Activated naive CD8-positive, alpha-beta T cell treated with anti-CD3 and anti-CD28 coated beads for 36 hours (primary cell): ENCODE measurements at places on chromosomes 6 and 20. TPM values are rescaled to one million over a fixed set of nuclear protein-coding genes. Genes with fewer than 3 reads are reported as not detected.

GRCh38 chr6:13156381-13156780, 172.0 kb downstream of the TBC1D7 start:
- no peak for DNase-seq

DNA sequence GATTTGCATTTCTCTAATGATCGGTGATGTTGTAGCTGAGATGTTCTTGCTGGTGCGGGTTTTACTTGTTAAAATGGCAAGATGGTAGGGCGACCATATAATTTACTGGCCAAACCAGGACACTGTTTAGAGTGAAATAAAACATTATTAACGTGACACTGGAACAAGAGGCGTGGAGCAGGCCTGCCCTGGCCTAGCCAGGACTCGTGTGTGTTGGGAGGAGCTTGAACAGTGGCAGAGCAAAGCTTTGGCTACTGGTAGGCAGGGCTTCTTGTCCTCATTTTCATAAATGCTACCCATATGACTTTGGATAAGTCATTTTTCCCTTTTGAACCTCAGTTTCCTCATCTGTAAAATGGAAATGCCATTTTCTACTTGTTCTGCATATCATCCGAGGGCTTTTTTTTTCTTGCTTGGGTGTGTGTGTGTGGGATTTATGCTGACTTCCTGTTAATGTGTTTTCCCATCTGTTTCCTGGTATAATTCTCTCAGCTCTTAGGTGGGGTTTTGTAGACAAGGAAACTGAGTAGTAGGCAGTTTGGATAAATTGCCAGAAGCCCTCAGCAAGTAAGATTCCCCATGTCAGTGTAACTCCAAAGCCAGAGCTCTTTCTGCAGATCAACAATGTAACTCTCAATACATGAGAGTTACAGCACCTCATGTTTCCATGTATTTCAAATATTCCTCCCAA, 81.7 kb downstream of the TOX2 start:
- no peak for DNase-seq

ULBP2 gene
- 0.62 TPM for total RNA-seq

DNA sequence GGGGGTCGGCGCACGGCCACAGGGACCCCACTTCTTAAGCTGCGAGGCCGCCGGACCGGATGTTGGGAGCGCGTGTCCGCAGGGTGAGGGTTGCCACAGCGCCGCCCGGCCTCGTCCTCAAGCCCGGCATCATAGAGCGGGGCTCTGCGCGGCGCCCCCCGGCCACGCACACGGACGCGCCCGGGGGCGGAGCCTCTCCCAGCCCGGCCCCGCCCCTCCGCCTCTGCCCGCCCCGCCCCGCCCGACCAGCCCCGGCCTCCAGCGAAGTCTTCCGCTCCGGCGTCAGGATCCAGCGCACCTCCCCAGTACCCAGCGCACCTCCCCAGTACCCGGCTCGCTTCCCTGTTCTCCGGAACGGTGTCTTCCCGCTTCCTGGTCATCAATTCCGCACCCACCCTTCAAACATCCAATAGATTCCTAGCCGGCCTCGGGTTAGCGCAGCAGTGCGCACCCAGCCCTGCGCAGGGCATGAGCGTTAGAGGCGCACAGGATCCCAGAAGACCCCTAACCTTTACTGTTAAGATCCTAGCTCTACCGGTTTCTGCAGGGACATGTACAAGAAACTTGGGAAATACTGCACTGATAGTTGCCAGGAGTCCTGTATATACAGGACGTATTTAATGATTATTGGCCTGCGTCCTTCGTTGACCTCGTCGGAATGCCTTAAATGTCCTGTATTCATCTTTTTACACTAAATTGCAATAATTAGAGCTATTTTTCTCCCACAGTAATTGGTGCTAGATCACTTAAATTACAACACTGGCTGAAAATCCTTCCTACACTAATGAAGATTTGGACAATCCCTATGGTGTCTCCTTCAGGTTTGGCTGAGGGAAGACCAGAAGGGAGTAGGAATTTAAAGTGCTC, 535 bp upstream of the DNAAF9 start:
- DNase-seq, result peak; percentile 66

GRCh38 chr6:83615025-83615999, 93.6 kb downstream of the SNAP91 start:
- no peak for DNase-seq

GRCh38 chr20:41616228-41616627, 1.9 kb downstream of the CHD6 start:
- DNase-seq, result no peak

KCNG1 gene
- 1.0 TPM for total RNA-seq

DNA sequence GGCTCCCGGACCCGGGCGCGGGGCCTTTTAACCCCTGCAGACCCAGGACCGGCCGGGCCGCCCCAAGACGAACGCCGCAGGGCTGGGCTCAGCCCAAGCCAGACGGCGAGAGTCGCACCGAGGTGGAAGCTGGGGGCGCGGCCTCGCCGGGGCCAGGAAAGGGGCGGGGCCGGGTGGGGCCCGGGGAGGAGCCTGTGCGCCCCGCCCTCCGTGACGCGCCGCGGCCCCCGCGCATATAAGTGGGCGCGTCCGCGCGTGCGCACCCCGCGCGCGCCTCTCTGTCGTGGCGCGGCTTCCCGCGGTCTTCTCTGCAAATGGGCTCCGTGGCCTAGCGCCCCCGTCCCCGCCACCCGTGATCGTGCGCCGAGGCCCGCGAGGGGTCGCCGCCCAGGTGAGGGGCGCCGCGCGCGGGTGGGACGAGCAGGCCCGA, at the start of gene PPDPF:
TSS of gene PPDPF (plus strand) at position 262 of the 430 bp plus-strand sequence. CDS start 544 bp downstream, outside the sequence.
- DNase-seq, result peak; percentile 85

DNA sequence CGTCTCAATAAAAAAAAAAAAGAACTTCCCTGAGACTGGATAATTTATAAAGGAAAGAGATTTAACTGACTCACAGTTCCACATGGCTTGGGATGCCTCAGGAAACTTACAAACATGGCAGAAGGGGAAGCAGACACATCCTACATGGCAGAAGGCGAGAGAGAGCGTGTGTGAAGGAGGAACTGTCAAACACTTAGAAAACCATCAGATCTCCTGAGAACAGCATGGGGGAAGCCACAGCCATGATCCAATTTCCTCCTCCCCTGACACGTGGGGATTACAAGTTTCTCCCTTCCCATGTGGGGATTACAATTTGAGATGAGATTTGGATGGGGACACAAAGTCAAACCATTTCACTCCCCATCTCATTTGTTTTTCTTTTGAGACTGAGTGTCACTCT, 46.6 kb upstream of the TFAP2C start:
- DNase-seq, result no peak

ACSS1 gene
- 14.5 TPM for total RNA-seq

ENPP3 gene
- 0.45 TPM for total RNA-seq

STX7 gene
- 16.3 TPM for total RNA-seq

DNA sequence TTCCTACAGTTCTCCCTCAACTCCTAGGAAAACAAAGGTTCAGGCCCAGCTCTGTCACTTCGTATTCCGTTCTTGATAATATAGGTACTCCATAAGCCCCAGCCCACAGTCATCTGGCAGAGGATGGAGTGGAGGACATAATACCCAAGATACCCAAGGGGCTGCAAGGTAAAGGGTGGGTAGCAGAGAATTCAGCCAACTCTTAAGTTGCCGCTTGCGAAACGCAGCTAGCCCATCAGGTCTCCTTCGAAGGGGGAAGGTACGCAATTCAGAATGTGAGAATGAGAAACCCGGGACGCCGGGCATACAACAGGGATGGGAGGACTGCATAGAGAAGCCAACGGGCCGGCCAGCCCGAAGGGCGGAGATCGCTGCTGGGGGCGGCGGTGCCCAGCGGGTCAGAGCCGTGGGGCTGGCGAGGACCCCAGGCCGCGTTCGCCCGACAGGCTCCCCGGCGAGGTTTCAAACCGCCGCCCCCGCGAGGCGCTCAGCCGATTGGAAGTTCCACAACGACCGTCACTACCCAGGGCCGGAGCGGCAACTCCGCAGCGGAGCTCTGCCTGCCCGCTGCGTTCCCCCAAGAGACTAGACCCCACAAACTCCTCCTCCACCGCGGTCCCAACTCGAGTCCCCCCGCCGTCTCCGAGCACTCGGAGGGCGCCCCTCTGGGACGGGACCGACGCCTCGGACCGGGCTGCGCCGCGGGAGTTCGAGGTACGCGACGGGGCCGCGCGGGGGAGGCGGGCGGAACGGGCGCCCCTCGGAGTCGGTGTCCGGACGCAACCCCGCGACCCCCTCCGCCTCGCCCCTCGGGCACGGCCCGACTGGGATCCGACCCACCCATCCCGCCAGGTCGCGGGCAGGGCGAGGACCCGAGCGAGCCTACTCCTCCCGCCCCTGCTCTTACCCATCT, 911 bp downstream of the CDK19 start:
- DNase-seq, result peak; percentile 77

GRCh38 chr6:166775180-166775922, 148.3 kb upstream of the RPS6KA2 start:
- DNase-seq, result peak; percentile 51

GJA10 gene
- not detected for total RNA-seq

NT5E gene
- total RNA-seq, result 9.9 TPM

DNA sequence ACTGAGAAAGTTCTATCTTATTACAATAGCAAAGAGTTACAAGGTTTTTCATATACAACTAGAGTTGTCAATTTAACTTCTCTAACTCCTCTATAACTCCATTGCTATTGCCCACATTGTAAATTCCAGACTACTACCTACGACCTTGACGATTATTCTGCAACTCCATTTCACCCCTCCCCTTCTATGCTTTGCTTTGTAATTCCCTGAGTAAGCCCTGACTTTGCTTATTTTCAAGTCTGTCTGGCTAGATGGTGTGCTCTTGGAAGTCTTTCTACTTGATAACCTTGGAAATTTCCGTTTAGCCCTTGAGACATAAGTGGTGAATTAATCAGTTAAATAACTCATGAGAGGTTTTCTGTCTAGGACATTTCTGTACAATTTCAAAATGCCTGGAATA, 161.4 kb downstream of the C6orf58 start:
- no peak for DNase-seq

DNA sequence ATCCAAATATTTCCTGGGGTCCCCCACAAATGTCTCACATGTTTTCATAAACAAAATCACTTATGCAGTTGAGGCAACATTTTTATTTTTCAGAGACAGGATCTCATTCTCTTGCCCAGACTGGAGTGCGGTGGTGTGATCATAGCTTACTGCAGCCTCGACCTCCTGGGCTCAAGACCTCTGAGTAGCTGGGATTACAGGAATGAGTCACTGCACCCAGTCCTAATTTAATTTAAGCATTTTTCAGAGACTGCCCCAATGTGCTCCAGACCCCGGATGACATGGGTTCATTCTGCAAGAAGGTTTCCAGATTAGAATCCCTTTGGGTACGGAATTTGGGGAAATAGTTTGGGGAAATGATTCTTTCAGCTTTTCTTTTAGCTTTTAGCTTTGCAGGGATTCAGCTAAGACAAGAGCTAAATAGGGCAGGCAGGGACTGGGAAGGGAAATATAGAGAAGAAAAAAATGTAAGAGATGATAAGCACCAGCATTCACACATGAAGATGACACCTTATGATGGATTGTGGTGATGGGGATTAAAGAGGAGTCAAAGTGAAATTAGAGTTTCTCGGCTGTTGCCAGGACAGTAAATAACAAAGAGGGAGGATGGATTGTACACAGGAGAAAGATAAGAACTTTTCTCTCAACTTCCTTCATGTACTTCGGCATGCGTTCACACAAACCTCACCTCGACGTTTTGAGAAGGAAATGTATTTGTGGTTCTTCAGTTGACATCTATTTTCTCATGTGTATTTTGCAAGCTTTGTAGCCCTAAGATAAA, 169.4 kb upstream of the TAB2 start:
- no peak for DNase-seq

GRCh38 chr6:74939151-74939708, 266.6 kb downstream of the COL12A1 start:
- DNase-seq, result no peak

GRCh38 chr20:14116037-14116436, 120.7 kb downstream of the MACROD2 start:
- no peak for DNase-seq

TRIM15 gene
- 0.29 TPM for total RNA-seq

GRCh38 chr6:65935412-65935811, 228.4 kb upstream of the EYS start:
- no peak for DNase-seq

GRCh38 chr6:144856622-144857021, 571.5 kb downstream of the UTRN start:
- DNase-seq, result no peak

- no peak for DNase-seq
Measured at GRCh38 chr6:100944644-100945043, 63.5 kb upstream of the ASCC3 start.

DNA sequence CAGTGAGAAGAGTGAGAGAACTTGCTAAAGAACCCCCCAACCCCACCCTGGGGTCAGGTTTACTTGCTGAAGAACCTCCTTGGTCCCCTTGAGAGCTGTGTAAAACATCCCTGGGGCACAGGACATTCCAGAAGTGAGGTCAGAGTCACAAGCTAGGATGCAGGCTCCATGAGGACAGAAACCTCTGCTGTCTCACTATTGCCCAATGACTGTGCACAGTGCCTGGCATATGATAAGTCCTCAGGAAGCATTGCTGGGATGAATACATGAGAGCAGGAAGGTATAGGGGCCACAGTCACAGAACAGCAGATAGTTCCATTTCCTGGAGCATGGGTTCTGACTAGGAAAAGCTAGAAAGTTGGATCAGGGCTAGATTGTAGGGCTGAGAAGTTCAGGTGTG, 18.4 kb downstream of the NT5E start:
- no peak for DNase-seq

DNA sequence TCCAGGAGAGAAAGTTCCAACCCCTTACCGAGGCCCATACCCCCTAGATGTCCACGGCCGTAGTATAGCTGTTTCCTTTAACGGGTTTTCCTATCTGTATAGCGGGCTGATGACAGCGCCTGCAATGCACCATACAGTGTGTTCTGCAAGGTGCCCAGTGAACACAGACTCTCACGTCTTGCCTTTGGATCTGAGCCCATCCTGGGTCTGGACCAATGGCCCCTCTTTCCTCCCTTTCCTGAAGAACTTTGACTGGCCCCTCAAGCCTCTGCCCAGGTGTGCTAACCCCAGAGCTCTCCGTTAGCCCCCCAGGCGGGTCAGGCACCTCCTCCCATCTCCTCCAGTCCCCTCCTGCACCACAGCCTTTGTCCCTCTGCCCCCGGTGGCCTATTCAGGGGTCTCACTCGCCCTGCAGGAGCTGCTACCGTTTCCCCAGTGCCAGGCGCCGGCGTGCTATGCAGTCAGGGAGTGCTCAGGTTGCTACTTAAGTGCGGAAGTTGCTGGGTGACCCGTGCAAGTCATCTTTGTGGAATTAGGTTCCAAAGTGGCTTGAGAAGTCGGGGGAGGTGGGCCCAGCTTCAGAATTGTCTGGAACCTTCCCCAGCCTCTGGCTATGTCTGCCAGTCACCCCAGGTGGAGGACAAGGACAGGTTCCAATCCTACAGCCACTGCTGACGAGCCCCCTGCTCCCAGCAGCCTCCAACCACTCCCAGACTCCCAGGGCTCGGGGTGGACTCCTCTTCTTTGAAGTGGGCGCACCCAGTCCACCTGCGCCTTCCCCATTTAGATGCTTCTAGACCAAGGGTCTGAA, 35.0 kb upstream of the ZBP1 start:
- DNase-seq, result no peak
